ENCODE measurements at places on chromosomes 11 and 22. TPM values are rescaled to one million over a fixed set of nuclear protein-coding genes. Genes with fewer than 3 reads are reported as not detected.

DNA sequence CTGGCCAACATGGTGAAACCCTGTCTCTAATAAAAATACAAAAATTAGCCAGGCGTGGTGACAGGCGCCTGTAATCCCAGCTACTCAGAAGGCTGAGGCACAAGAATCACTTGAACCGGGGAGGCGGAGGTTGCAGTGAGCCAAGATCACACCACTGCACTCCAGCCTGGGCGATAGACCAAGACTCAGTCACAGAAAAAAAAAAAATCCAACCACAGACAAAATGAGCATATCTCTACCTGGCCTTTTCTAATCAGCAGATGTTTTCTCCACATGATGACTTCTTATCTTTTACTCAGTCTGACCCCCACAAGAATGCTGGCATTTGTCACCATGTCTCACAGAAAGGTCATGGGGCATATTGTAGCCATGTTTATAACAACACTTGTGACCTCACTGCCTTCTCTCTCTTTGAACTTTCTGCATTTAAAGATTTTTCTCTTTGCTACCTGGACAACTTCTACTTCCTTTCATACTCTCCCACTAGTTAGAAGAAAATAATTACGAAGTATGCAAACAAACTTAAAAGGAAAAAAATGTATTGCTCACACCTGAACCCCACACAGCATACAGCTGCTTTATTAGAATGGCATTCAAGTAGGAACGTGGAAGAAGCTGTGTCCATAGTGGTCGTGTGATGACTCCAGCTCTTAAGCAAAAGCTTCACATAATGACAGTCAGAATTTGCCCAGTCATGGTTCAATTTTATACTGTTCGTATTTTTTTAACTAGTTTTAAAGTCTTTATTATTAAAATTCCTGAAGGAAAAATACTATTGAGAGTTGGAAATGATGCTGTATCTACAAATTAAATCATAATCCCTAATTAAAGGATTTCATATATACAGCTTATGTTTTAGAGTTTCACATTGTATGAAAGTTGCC lies 65.4 kb downstream of the ZC3H12C start:
- H3K36me3 ChIP-seq: no peaks in the 10 kb centered on the region
- no peaks in the 10 kb centered on the region for H3K4me1 ChIP-seq
- DNase-seq: no peak
- H3K4me3 ChIP-seq: no peak overlapping the region

Gene KRTAP5-8
- not detected for total RNA-seq

DNA sequence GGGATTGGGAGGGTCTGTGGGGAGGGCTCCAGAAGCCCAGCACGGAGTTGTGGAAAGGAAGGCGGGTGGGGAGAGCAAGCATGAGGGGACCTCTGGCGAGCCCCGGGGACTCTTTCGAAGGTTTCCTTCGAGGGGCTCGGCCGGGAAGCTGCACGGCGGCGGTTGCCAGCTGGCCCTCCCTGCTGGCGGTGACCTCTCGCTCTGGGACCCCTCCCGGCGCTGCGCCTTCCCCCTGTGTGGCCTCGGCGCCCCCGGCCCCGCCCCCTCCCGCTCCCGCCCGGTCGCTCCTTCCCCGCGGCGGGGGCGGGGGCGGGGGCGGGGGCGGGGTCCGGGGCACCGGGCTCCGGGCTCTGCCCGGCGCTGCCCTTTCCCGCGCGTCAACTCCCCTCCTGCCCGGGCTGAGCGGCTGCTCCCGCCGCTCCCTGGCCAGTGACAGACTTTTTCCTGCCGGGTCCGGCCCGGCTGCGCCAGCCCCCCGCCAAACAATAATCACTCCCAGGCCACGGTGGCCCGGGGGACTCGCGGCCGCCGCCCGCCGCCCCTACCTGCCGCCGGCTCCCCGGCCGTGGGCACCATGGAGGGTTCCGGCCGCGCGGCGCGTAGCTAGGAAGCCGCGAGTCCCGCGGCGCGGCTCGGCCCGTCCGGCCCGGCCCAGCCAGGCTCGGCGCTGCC lies 941 bp downstream of the CLCF1 start:
- no peak for DNase-seq
- no peaks in the 10 kb centered on the region for H3K36me3 ChIP-seq
- peaks cover 3% of the 10 kb centered on the region for H3K27me3 ChIP-seq
- H3K4me3 ChIP-seq: peak overlapping the region; percentile 75

Gene IGHMBP2
- 9.9 TPM for total RNA-seq

Gene SHISA8
- not detected for total RNA-seq

GRCh38 chr11:61611309-61611708 lies 30.4 kb upstream of the SYT7 start:
- peaks cover 2% of the 10 kb centered on the region for H3K27me3 ChIP-seq
- peaks cover 62% of the 10 kb centered on the region for H3K4me1 ChIP-seq
- no peak for DNase-seq
- no peak overlapping the region for H3K27ac ChIP-seq

GRCh38 chr11:65211293-65212105 lies 29.8 kb downstream of the CAPN1 start:
- no peak overlapping the region for H3K4me3 ChIP-seq
- no peak for DNase-seq
- no peaks in the 10 kb centered on the region for H3K27me3 ChIP-seq
- H3K36me3 ChIP-seq: peaks cover 14% of the 10 kb centered on the region
- H3K27ac ChIP-seq: no peak overlapping the region

GRCh38 chr11:117607449-117607848 lies 189.6 kb downstream of the DSCAML1 start:
- no peaks in the 10 kb centered on the region for H3K4me1 ChIP-seq
- H3K36me3 ChIP-seq: no peaks in the 10 kb centered on the region
- no peak overlapping the region for H3K4me3 ChIP-seq
- H3K27ac ChIP-seq: no peak overlapping the region
- DNase-seq: no peak

GRCh38 chr11:96132437-96132836 lies 208.5 kb upstream of the MTMR2 start:
- H3K36me3 ChIP-seq: no peaks in the 10 kb centered on the region
- peak overlapping the region; percentile 1 for H3K27ac ChIP-seq
- DNase-seq: peak; percentile 70

DNA sequence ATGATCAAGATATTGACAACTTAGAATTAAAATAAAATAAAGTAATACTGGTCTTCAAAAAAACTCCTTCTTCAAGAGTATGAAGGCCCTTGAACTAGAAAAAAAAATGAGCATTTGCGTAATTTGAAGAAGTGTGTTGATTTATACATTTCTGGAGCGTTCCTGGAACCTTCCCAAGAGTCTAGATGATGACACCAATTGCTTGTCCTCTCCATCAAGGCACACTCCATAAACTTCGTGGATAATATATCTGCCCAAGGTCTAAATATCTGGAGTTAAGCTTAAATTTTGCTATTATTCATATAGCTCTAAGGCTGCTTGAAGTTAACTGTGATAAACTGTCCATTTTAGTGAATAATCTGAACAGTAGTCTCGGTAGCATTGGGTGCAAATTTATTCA lies 361.3 kb upstream of the CNTN5 start:
- no peak overlapping the region for H3K27ac ChIP-seq
- no peaks in the 10 kb centered on the region for H3K27me3 ChIP-seq
- DNase-seq: no peak
- H3K4me3 ChIP-seq: no peak overlapping the region
- H3K36me3 ChIP-seq: no peaks in the 10 kb centered on the region

DNA sequence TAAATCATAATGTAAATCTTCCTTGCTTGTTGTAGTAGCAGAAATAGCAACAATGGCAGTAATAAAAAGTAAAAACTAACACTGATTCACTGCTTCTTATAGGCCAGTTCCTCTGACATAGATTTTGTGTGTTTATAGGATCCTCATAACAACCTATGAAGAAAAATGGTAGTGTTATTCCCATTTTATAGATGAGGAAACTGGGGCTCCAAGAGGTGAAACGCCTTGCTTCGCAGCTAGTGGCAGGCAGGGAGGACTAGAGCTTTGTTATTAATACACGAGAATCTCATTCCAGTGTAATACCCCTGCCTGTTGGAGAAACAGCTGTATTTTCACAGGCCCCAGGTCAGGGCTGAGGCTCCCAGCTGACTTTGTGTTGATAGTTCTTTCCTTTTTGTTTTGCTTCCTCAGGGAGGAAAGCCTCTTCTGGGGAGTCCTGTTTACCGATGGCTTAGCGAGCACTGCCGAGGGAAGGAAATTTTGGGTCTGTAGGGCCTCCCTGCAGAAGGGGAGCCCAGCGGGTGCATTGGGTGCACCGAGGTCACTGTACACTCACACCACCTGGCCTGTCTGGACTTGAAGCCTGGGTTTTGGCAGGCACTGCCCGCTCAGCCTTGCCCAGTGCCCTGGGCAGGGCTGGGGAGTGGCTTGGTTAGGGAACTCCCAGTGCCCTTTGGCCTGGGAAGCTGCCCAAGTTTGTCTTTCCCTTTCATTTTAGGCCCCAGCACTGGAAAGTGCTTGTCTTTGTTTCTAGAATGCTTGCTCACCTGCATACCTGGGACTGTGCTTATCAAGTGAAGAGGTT lies 13.5 kb downstream of the KIAA1671 start:
- peak; percentile 67 for DNase-seq
- no peaks in the 10 kb centered on the region for H3K36me3 ChIP-seq
- peak overlapping the region; percentile 56 for H3K27ac ChIP-seq
- H3K4me1 ChIP-seq: peaks cover 43% of the 10 kb centered on the region

GRCh38 chr11:17652556-17652955 lies 66.8 kb upstream of the MYOD1 start:
- no peaks in the 10 kb centered on the region for H3K36me3 ChIP-seq
- H3K4me1 ChIP-seq: peaks cover 13% of the 10 kb centered on the region
- peaks cover 3% of the 10 kb centered on the region for H3K27me3 ChIP-seq
- DNase-seq: no peak

DNA sequence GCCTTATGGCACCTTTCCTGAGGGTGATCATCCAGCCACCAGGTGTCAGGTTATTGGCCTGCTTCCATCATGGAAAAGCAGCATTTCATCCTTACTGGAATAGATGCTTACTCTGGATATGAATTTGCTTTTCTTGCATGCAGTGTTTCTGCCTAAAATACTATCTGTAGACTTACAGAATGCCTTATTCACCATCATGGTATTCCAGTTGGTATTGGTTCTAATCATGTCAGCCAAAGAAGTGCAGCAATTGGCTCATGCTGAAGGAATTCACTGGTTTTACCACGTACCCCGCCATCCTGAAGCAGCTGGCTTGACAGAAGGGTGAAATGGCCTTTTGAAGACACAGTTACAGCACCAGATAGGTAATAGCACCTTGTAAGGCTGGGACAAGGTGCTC lies 194.2 kb downstream of the AASDHPPT start:
- H3K4me1 ChIP-seq: no peaks in the 10 kb centered on the region
- H3K36me3 ChIP-seq: no peaks in the 10 kb centered on the region
- no peak overlapping the region for H3K4me3 ChIP-seq
- H3K27me3 ChIP-seq: no peaks in the 10 kb centered on the region
- H3K27ac ChIP-seq: no peak overlapping the region
- DNase-seq: no peak

DNA sequence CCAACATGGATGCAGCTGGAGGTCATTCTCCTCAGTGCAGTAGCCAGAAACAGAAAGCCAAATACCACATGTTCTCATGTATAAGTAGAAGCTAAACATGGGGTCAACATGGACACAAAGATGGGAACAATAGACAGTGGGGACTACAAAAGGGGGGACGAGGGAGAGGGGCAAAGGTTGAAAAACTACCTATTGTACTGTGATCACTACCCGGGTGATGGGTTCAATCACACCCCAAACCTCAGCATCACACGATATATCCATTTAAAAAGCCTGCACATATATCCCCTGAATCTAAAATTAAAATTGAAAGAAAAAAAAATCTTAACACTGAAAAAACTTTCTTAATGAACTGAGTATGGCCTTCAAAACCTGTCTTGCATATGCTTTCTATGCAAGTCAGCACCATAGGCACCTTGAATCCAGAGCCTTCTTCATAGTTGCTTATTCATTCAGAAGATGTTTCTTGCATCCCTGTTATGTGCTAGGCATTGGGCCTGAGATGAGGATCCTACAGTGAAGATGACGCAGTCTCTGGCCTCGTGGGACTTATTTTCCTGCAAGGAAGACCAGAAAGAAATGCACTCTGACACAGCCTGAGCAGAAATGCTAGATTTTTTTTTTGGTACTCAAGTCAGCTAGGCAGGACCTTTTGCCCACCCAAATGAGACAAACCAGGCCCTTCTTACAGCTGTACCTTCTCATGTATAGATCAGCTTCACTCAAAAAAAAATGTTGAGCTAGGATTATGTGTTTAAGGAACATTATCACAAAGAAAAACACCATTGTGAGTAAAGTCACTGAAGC lies 21.0 kb downstream of the NNMT start:
- peaks cover 15% of the 10 kb centered on the region for H3K4me1 ChIP-seq
- peaks cover 7% of the 10 kb centered on the region for H3K27me3 ChIP-seq
- H3K27ac ChIP-seq: no peak overlapping the region
- H3K4me3 ChIP-seq: no peak overlapping the region
- no peak for DNase-seq

Gene TYR
- total RNA-seq: not detected

- 0 out of 2 replicates have a peak overlapping the region, but pooled peaks have one; percentile 29 for H3K4me3 ChIP-seq
- H3K36me3 ChIP-seq: no peaks in the 10 kb centered on the region
- H3K27ac ChIP-seq: peak overlapping the region; percentile 99
- H3K4me1 ChIP-seq: peaks cover 86% of the 10 kb centered on the region
These were observed 380.1 kb downstream of the LARGE1 start for GRCh38 chr22:33539902-33540751.

Gene GRAMD1B
- not detected for total RNA-seq

DNA sequence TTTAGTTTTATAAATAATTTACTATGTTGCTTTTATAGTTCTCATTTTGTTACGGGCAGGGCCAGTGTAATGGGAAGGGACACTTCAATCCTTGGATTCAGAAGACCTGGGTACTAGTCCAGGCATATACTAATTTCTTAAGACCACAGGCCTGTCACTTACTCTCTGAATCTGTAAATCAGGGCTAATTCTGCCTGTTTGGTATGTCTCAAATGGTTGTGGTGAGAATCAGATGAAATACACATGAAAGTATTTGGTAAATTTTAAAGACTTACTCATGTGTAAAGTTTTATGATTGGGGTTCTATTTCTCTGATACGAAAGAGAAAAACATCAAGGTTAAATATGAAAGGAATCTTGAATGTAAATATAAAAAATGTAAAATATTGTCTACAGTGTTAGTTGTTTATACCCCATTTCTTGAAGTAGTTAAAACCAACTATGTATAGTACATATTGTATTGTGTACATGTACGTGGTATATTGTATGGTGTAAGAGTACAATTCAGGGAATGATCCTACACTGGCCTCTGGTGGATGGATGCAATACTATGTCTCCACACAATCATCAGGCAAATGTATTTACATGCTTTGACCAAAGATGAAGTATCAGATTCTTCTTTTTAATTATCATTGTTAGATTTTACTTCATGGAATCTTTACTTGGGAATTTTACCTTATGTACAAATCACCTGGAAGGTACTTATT lies 24.5 kb upstream of the RAG2 start:
- no peak overlapping the region for H3K4me3 ChIP-seq
- H3K27ac ChIP-seq: no peak overlapping the region
- DNase-seq: peak; percentile 31
- no peaks in the 10 kb centered on the region for H3K36me3 ChIP-seq
- H3K27me3 ChIP-seq: no peaks in the 10 kb centered on the region

Measured in HepG2 (cell line).